ENCODE measurements at places on chromosomes 6 and 20.

DNA sequence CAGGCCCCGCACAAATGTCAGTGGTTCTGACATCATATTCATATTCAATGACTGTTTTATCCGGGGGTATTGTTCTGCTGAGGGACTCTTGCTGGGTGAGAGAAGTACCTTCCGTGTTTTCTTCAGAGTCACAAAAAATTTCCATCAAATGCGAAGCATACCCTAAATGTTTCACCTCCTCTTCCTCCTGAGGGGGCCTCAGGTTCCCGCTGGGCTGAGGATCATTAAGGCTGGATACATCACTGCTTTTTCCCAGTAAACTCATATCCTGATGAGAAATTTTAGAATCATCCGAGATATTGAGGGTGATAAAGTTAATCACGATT, 42.8 kb downstream of the IL20RA start:
- DNase-seq = no peak

GRCh38 chr6:70413992-70414494, 735 bp downstream of the FAM135A start:
- DNase-seq = no peak

GRCh38 chr6:137646484-137646883, 152.3 kb upstream of the OLIG3 start:
- DNase-seq = no peak

DNA sequence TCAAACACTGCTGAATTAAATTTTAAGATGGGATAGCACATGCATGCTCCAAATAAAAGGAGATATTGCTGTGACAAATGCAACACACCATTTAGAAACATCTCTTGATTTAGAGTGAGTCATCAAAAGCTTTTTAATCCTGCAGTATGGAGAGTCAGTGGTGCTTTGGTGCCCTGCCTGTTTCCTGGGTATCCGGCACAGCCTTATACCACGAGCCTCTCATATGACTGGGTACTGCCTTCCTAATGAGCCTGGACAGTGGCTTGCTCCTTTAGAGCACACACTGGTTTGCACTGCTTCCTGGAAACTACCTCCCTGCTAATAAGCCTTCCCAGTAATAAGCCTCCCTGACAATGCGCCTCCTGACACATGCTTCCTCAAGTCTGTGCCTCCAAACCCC, 65.3 kb upstream of the KCNK16 start:
- DNase-seq = no peak

- no peak for DNase-seq
Observed at GRCh38 chr6:106425382-106425781, 64.9 kb downstream of the CRYBG1 start.

DNA sequence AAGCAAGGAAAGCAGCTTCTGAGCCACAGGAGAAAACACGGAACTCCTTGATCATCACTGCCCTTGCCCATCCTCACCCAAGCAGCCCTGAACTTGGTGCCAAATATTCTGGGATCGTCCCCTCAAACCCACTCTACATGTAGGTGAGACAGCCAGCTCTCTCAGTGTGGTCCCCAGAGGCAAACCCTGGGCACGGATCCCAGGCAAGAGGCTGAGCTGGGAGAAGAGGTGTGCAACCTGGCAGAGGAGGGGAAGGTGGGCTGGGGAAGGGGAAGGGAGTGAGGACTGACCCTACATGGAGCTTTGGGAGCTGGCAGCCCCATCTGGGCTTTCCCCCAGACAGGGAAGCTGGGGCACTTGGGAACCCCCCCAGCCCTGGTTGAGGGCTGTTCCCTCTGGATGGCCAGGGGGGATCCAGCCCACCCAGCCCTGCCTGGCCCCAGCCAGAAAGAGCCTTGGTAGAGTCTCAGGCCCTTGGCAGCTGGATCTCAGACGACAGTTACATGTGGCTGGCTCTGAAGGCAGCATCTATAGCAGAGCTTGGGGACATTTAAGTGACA, 186.2 kb upstream of the CST7 start:
- DNase-seq = no peak

GRCh38 chr20:38152175-38152620, 12.9 kb downstream of the TGM2 start:
- DNase-seq = peak; percentile 75

- no peak for DNase-seq
Observed at GRCh38 chr6:158322724-158323560, 10.7 kb downstream of the TULP4 start.

GRCh38 chr6:125558907-125559306, 190.5 kb upstream of the HEY2 start:
- DNase-seq = no peak

DNA sequence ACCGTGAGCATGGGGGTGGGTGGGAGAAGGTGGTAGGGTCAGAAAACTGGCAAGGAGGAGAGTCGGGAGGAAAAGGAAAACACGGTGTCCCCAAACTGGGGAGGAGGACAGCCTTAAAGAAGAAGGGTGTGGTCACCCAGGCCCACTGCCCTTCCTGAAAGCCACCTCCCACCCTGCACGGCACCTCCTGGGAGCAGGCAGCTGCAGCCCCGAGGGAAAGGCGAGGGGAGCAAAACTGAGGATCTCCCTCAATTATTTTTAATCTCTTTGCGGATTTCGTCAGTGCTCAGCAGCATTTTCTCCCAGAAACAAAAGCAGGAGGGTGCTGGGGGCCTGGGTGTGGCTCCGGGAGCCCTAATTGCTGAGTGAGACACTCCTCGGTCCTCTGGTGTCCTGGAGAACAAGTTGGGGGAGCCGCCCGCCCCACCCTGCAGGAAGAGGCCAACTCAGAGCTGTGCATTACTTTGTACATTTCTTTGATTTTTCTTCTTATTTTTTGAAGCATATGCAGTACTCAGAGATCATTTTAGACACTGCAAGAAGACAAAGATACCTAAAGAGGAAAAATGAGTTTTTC, 56.4 kb downstream of the RIOK1 start:
- DNase-seq = no peak

DNA sequence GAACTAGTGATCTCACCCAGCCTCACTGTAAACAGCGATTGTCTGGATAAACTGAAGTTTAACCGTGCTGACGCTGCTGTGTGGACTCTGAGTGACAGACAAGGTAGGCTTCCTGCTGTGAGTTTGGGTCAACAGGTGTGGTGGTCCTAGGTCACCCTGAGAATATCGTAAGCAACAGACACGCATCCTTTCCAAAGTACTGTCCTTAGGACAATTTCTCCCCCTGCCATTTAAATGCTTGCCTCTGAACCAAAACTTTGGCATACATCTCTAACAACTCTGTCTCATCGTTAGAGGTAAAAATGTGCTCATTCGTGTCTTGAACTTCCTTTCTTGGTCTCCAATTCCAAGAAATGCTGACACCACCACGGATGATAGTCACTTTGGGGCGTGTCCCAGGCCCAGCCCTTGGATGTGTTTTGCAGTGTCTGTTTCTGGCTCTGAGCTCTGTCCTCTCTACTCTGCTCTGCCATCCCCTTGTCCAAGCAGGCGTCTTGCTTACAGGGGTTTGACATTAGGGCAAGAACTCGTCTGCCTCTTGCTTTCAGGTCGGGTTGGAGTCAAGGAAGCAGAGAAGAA, 95.5 kb downstream of the EYA2 start:
- no peak for DNase-seq

GRCh38 chr6:127762284-127762683, 138.6 kb downstream of the THEMIS start:
- no peak for DNase-seq

- DNase-seq = no peak
Observed at GRCh38 chr6:10883312-10884244, 1.7 kb upstream of the GCM2 start.

- DNase-seq = no peak
Observed at GRCh38 chr20:25346349-25346748, 44.3 kb downstream of the ABHD12 start.

- no peak for DNase-seq
Observed at GRCh38 chr6:98836962-98837944, 2.9 kb downstream of the POU3F2 start.

DNA sequence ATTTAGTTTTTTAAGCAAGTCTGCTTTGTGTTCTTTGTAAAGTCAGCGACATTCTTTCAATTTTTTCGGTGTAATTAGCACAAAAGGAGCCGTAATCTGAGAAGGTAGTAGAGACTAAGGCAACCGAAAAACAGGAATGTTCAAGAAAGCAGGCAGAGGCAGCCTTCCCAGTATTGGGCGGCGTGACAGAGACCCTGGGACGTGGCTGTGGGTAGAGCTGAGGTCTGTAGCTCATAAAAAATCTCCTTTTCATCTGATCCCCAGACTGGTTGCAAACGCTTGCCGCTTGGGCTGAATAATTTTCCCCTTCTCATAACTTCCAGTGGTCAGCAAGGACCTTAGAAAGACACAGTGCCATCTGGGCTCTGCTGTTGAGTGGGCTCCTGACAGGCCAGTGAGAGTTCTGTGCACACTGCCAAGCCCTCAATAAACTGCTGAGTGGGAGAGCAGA, 30.8 kb downstream of the GNAS start:
- no peak for DNase-seq

GRCh38 chr6:23454080-23454976, 671.7 kb upstream of the NRSN1 start:
- no peak for DNase-seq

DNA sequence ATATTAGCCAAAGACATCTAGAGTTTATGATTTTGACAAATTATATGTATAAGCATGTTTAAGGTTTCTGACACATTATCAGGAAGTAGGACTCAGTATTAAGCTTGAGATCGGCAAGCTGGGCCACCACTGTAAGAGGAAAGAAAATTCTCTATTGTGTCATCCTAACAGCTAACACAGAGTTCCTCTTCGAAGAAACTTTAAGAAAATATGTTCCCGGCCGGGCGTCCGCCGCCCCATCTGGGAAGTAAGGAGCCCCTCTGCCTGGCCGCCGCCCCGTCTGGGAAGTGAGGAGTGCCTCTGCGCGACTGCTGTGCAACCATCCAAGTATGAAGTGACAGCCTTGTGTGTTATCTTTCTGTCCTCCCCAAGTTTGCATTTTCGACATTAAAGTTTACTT, 23.0 kb downstream of the USP49 start:
- no peak for DNase-seq

DNA sequence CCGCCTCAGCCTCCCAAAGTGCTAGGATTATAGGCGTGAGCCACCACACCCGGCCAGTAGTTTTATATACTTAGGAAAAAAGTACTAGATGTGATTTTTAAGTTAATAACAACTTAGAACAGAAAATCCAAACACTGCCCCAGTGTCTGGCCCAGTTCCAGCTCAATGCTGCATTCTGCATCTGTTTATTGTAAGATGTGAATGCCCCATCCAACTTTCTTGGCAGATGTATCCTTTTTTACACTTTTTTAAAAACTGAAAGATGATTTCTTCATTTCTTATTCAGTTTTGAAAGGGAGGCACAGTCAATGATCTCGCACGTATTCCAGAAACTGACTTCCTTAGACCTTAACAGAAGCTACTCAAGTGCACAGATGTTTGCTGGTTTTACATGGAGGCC, 85.6 kb upstream of the SRSF6 start:
- no peak for DNase-seq

DNA sequence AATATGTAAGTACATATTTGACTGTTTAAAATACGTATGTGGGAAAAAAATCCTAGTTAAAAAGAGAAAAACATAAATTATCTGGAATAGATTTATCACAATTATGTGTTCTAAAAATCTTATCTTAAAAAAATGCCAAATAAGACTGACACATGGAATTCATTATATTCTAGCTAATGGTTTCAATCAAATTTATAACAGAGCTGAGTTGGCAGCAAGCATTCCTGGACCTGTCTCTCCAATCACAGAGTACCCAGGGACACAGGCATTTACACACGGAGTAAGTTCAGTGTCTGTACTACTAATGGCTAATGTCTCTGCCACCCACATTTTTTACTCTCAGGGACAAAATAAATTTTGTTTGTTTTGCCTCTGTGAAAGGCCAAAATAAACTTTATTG, 122.3 kb downstream of the RPS12 start:
- DNase-seq = no peak

- no peak for DNase-seq
Observed at GRCh38 chr6:45592991-45593390, 215.3 kb upstream of the SUPT3H start.

DNA sequence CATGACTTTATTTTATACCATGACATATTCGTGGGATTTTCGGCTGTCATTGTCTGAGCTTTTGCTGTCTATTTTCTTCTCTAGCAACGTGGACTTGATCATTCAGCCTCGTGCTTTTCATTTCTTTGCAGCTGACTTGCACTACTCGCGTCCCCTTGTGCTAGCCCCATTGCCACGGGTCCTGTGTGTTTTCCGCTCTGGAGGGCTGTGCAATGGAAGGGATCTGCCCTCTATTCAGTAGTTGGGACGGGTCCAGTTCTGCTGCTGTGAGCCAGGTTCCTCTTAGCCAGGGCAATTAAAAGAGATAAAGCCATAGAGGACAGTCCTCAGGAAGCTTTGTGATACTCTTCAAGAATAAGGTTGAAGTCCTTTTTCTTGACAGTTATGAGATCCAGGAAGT, 17.6 kb downstream of the NEDD9 start:
- no peak for DNase-seq

DNA sequence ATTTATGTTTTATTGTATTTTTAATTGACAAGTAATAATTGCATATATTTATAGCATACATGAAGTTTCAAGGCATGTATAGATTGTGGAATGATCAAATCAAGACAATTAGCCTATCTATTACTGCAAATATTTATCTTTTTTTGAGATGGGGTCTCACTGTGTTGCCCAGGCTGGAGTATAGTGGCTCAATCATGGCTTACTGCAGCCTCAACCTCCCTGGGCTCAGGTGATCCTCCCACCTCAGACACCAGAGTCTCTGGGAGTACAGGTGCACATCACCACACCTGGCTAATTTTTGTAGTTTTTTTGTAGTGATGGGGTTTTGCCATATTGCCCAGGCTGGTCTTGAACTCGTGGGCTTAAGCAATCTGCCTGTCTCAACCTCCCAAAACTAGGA, 16.2 kb upstream of the FUCA2 start:
- no peak for DNase-seq

- DNase-seq = no peak
Observed at GRCh38 chr6:160927416-160927815, 64.2 kb upstream of the MAP3K4 start.

DNA sequence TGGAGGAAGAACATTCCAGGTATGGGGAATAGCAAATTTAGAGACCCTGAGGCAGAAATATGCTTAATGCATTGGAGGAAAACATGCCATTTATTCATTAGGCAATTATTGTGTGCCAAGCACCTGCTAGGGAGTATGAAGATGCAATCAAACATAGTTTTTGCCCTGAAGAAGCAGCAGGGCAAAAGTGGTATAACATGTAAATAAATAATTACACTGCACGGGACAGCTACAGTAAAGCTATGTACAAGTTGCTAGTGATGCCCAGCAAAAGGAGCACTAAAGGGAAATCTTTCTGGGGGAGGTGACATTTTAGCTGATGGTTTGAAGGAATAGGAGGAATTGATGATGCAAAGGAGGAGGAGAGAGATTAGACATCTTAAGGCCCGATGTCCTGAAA, 624 bp upstream of the TJAP1 start:
- no peak for DNase-seq

- no peak for DNase-seq
Observed at GRCh38 chr6:12286373-12287110, 3.6 kb upstream of the EDN1 start.

- DNase-seq = no peak
Observed at GRCh38 chr6:168124158-168124557, 45.1 kb upstream of the FRMD1 start.

Measured in GM12892 (cell line).